ENCODE measurements at places on chromosomes 2 and 18. TPM values are rescaled to one million over a fixed set of nuclear protein-coding genes. Genes with fewer than 3 reads are reported as not detected.

The ANO7 gene
- total RNA-seq: 0.83 TPM

The C2orf72 gene
- under 0.01 TPM for total RNA-seq

The WNT6 gene
- not detected for total RNA-seq

The IL36G gene
- not detected for total RNA-seq

The DLX2 gene
- total RNA-seq: not detected

The DOK6 gene
- 7.3 TPM for total RNA-seq

The USP14 gene
- 13.4 TPM for total RNA-seq

The PHOSPHO2 gene
- total RNA-seq: 1.9 TPM

The CTDP1 gene
- total RNA-seq: 24.2 TPM

The CNTNAP5 gene
- total RNA-seq: not detected
